ENCODE measurements at places on chromosomes 3 and 15.

DNA sequence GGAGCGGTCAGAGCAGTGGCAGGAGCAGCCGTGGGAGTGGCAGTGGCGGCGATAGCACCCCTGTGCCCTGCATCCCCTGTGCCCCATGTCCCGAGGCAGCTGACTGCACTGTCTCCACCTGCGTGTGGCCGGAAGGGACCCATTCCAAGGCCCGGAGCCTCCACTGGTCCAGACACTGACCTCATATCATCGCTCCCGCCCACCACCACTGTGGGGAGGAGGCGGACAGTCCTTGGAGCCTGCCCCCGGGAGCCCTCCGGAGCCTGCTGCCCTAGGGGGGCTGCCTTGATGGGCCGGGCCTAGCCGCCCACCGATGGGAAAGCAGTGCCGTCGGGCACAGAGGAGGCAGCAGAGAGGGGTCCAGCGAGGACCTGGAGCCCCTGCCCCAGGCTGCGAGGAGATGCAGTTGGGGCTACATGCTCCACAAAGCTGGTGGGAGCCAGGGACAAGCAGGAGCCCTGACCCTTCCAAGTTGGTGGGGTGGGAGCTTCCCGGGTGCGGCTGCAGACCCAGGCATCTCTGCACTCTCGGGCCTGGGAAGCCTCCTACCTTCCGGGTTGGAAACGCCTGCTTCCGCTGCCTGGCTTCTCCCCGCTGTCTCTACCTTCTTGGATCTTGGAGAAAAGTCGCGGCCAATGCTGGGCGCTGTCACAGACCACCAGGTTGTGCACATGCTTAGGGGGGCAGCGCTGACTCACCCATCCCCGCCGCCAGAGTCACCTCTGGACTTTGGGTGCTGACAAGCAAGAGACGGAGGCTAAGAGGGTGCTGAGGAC, 283.2 kb upstream of the ROBO1 start:
- no peak for DNase-seq

DNA sequence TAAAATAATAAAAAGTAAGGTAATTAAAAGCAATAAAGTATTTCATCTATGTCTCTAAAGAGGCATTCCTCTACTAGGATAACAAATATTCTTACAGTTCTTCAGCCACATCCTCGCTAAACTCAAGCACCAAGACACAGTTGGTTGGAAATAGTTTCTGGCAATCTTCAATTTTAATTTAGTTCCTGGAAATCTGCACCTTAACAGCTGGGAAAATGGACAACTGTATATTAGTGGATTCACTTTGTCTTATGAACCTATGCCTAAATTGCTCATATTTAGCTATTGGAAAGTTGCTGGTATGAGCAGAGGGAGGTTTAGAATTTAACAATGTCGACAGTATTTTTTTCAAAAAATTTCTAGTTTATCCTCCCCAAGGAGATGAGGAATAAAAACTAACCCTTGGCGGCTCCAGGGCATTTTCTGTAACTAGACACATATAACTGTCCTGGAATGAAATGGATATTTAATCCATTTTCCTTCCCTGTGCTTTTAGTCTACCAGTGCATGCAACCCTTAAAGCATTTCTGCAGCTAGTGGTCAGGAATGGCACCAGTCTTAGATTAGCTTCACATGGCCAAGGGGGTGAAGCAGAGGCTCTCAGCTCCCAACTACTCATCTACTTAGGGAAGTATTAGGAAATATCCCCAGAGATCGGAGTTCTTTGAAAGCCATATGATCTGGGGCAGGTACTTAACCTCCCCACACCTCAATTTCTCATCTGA, 290.0 kb upstream of the THBS1 start:
- DNase-seq = no peak

DNA sequence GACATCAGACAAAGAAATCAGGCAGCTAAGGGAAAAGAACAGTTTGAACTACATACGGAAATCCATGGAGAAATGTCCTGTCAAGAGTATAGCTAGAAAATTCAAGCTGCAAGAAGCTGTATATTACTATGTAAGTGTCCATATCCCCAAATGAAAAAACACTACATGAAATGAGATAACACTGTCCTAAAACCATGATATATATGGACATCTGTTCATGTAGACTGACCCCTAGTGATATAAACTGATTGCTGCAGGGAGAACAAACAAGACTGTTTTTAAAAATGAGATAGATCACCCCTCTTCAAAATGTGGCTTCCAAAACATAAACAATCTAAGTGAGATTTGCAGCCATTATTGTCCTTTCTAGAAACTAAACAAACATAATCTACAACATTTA, 985.6 kb downstream of the EPHA3 start:
- no peak for DNase-seq

- DNase-seq = no peak
Measured at GRCh38 chr3:184305577-184305976, 6.5 kb downstream of the PSMD2 start.

DNA sequence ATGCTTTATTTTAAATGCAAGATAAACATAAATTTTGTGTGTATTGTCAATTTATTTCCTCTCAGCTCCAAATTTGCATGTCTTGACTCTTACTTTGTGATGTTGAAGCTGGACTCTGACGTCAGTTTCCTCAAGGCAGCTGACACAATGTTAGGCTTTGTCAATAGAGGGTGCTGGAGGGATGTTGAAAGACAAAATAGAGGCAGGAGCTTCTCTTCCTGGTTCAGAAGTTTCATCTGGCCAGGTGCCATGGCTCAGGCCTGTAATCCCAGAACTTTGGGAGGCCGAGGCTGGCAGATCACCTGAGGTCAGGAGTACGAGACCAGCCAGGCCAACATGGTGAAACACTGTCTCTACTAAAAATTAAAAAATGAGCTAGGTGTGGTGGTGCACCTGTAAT, 408.6 kb downstream of the GBE1 start:
- no peak for DNase-seq

DNA sequence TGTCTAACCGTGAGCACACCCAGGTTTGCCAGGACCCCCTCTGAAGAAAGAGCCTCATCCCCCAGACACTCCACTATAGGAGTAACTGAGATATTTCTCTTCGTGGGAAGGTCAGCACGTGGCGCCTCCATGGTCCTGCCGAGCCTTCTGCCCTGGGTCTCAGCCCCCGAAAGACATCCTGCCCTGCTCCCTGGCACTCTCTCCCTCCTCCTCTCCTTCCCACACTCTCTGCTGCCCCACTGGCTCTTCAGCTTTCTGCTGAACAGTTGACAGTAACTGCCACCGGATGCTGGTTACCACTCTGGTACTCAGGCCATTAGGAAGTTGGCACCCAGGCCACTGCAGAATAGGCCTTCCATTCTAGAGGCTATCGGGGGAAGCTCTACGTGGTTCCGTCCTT, 185.2 kb downstream of the UACA start:
- no peak for DNase-seq

GRCh38 chr15:93041159-93041547, 47.9 kb downstream of the RGMA start:
- DNase-seq = no peak

DNA sequence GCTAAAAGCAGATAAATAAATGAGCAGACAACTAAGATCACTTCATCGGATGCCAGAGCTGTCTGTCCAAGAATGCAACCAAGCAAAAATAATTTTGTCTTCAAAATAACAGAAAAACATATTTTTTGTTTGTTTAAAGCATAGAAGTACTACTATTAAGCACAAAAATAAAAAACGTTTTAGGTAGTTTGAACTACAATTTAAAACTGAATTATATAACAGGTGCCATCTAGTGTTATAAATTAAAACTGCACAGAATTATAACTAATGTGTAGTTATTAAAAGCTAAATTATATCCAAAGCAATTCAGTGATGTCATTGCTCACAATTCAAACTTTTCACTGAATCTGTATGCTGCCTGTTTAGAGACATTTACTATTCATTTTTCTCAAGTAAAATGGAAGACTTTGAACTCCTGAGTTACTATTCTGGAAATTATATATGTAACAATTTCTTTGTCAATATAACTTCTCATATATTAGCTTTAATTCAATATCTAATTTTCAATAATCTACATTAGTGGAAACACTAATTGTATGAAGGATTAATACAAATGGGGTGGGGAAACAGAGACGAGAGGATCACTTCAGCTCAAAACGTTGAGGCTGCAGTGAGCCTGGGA, 29.5 kb downstream of the LINS1 start:
- DNase-seq = no peak

GRCh38 chr3:72547183-72547582, 301.1 kb downstream of the SHQ1 start:
- no peak for DNase-seq

DNA sequence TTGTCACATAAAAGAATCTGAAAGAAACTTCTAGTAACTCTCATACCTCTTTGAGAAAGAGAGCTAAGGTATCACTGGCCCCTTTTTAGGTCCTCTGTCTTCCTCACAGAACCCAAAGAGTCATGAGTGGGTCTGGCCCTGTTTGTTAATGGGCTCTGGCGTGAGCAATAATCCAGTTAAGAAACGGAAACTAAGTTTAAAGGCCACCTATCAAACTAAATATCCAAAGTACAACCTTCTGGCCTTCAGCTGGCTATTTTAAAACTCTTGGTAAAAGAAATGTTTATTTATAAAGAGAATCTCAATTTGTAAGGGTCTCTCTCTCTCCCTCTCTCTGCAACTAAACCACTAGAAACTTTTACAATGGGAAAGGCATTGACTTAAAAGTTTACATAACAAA, 71.0 kb upstream of the STRIT1 start:
- no peak for DNase-seq

GRCh38 chr3:12484983-12485327, 675 bp downstream of the TSEN2 start:
- DNase-seq = no peak

DNA sequence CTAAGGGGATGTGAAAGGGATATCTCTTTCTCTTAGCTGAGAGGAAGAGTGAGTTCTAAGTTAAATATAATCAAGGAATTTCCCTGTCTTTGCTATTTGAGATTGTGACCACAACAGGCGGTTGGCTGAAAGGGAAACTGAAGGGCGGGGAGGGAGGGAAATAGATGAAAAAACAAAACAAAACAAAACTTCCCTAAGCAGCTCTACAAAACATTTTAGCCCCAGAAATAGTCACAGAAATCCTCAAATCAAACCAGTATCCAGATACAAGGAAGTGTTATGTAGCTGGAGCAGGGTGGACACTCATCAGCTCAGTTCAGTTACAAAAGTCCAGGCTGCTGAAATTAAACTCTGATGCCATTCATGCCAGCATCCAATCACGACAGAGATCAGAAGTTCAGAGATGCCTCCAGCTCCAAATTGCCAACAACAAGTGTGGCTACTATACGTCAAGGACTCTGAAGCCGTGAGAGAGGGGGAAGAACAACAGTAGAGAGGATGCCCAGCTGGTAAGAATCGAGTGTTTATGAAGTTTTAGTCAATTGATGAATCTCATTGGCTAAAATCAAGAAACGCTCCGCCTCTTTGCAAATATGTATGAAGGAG, 319 bp upstream of the TP63 start:
- DNase-seq = no peak

DNA sequence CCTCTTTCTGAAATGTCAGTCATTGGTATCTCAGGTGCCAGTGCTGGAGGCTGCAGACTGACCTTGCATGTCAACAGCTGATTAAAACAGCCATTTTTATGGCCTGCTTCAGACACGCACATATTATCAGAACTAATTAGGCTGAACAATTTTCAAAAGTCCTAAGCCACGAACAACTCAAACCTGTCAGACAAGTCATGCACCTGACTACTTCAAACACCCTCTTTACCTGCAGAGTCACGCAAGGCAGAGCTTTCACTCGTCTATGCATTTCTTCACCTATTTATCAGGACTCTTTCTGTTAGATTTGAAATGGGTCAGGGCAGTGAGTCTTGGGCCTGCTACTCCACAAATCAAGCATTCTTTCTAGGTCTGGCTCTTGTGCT, 26.7 kb downstream of the CLK3 start:
- no peak for DNase-seq

DNA sequence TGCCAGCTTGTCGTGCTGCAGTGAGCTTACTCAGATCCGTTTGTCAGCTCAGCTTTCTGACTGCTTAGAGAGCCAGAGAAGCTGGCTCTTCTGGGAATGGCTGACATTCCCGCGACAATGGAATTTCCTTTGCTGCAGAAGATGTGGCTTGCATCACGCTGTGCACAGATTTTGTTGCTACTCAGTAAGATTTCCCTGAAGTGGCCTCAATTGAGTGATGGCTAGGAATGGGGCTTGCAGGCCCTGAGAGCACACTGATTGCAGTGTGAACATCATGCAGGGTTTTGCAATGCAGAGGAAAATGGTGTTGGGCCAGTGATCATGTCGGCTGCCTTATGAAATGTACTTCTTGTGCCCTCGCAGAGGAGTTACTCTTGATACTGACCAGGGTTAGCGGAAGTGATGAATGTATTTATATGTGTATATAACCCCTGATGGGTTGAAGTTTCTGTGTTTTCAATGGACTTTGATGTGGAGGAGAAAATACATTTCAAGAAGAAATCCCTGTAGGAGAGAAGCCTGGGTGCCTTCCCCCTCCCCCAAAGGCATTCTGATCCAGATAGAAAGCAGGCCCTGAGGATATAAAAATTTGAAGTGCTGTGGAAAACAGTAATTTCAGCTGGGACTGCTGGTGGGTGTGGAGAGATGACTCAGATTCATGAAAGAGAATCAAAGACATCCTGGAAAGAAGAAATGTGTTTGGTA, 102.5 kb upstream of the PDZRN3 start:
- no peak for DNase-seq

- DNase-seq = no peak
Measured at GRCh38 chr3:77242371-77242770, 202.5 kb downstream of the ROBO2 start.

- no peak for DNase-seq
Measured at GRCh38 chr3:153513236-153513635, 351.2 kb downstream of the RAP2B start.

DNA sequence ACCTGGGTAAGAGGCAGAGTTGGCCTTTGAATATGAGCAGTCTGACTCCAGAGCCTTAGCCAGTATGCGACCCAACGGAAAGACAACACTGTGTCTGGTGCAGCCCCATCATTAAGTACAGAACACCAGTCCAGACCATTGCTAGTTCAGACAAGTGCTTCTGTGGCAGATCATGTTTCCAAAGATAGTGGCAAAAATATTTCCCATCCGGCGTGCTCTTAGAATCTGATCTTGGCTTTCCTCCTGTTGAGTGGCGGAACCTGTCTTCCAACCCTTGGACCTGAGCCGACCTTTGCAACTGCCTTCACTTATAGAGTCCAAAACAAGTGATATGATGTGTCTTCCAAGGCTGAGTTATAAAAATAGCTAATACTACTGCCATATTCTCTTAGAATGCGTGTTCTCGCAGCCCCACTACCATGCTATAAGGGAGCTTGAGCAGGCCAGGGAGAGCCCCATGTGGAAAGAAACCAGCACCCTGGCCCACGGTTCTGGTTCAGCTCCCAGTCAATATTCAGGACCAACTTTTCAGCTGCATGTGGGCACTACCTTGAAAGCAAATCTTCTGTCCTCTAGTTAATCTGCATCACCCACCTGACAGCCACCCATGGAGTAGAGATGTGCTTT, 322.4 kb upstream of the SLCO3A1 start:
- DNase-seq = no peak

DNA sequence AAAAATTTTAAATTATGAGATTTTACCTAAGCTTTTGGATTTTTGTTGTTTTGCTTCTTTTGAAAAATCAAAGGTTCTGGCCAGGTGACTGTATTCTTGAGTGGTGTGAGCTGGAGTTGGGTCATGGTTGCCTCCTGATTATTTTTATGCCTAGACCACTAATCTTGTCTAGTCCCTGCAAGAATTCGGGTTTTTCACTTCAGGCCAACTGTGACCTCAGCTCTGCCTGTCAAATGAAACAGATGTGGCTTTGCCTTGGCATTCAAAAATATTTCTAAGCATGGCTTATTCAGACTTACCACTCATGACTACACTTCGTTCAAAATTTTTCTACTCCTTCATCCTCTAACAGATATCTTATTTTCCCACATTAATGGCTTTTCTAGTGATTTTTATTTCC, 25.4 kb upstream of the CDV3 start:
- no peak for DNase-seq

Data from effector memory CD4-positive, alpha-beta T cell (primary cell).